ENCODE measurements at places on chromosomes 1 and 21.

GRCh38 chr1:102879439-102879993 is 228.8 kb downstream of the COL11A1 start:
- no peak for DNase-seq

- DNase-seq: peak; percentile 54
Measured at GRCh38 chr1:42913426-42914091, 45.1 kb downstream of the SLC2A1 start.

GRCh38 chr1:235240960-235241359 is 79.9 kb upstream of the RBM34 start:
- no peak for DNase-seq

GRCh38 chr1:61708953-61709907 is 15.7 kb downstream of the TM2D1 start:
- no peak for DNase-seq

DNA sequence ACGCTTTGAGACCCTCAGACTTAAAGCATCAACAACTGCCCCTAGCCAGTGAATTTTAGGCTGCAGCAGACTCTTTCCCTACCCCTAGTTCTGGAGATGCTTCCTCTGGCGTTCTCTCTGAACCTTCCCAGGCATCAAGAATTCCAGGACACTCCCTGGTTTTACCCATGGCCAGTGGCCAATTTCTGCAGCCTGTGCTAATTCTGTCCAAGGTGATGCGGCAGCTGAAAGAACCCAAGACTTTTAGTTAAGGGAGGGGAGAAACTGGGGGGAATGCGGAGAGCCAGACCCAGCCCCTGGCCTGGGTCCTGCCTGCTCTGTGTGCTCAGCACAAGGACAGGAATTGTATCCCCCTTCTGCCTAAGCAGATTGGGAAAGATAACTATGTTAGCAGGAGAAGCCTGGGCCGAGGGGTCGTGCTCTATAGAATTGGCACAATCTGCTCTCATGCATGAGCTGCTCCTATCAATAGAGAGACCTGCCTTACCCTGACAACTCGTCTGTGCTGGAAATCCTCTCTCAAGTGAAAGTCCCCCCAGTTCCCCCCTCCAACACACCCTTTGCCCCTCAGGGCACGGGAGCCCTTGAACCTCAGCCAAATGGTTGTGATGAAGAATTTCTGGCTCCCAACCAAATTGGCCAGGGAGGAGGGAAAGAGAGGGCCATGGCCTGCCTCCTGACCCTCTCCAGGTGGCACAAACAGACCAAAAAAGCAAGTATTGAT is 5.4 kb upstream of the GJA8 start:
- DNase-seq: no peak

GRCh38 chr21:36310016-36310415 is 10.0 kb upstream of the MORC3 start:
- DNase-seq: no peak

DNA sequence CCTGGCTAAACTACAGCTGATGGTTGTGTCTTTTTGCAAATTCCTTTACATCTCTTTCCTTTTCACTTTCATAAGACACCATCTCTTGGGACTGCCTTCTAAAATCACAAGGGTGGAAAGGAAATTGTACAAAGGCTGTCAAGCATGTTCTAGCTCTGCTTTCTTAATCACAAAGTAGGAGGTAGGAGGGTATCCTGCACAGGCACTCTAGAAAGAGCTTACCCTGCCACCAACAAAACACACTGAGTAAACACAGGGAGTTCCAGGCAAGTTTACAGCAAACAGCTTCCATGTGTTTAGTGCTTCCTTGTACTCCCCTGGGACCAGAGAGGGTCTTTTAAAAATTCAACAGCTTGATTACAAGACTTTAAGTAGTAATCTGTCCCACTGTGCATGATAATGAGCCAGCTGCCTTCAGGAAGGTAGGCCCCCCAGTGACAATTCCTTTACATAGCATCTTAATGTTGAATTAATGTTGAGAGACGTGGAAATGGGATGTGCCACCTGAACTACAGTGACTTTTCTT is 2.4 kb downstream of the PLPP3 start:
- peak; percentile 38 for DNase-seq

GRCh38 chr1:15304708-15305467 is 57.9 kb downstream of the FHAD1 start:
- DNase-seq: peak; percentile 58

DNA sequence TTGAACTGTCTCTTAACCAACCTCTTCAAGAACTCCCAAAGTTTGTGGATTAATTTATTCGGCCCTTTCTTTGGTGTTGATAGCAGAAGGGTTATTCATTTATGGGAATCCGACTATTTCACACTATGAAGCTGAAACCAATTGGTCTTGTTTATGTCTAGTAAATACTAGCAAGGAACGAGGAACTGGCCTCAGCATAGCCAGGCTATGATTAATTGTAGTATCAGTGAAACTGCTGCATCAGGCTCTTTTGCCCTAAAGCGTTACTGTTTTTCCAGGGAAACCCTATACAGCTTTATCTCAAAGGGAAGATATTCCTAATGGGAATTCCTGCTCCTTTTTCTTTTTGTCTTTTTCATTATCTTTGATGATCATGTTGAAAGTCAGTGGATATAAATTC is 35.1 kb downstream of the CLEC20A start:
- no peak for DNase-seq

DNA sequence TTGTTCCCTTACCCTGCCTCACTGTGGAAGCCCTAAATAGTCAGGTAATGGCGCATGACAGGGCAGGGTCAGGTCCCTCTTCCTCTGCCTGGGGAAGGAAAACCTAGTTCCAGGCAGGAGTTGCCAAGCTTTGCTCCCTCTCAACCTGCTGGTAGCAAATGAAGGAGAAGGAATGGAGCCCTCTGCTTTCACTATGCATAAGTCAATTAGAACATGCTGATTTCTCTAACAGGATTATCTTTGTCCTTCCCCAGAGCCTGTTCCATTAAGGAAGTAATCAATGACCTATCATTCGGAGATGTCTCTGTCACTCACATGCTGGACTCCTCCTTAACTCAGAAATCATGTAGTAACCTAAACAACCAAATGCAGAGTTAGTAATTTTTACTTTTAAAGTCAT is 161.8 kb upstream of the NFIA start:
- no peak for DNase-seq

DNA sequence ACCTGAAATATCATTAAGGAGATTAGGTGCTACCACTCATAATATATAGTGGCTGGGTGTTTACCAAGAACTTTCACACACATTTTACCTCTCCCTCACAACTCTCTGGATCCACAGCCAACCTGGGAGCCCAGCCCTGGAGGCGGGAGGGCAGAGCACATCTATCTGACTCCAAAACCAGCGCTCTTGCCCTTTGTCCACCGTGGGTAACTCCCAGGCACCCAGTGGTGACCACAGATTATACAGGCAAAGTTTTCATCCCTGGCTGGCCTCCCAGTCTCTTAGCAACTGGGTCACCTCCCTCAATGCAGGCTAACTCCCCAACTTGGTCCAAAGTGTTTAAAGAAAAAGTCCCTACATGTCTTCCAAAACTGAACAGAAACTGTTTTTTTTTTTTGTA is 2.4 kb downstream of the PAQR7 start:
- no peak for DNase-seq

GRCh38 chr1:27528818-27529703 is 39.1 kb upstream of the WASF2 start:
- no peak for DNase-seq

DNA sequence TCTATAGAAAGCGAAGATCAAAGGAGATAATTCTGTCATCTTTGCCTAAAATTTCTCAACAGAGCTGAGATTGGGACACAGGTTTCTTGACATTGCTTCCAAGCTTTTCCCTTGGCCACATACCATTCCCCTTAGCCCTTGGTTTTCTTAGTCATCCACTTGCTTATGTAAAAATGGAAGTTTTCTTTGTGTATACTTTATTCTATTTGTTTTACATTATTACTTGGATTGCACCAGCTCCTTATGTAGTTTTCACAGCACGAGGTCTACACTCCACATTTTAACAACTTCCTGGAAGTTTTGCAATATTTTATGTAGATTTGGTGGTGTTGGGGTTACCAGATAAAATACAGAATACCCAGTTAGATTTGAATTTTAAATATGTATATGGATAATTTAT is 129.8 kb downstream of the PLA2G4A start:
- no peak for DNase-seq

DNA sequence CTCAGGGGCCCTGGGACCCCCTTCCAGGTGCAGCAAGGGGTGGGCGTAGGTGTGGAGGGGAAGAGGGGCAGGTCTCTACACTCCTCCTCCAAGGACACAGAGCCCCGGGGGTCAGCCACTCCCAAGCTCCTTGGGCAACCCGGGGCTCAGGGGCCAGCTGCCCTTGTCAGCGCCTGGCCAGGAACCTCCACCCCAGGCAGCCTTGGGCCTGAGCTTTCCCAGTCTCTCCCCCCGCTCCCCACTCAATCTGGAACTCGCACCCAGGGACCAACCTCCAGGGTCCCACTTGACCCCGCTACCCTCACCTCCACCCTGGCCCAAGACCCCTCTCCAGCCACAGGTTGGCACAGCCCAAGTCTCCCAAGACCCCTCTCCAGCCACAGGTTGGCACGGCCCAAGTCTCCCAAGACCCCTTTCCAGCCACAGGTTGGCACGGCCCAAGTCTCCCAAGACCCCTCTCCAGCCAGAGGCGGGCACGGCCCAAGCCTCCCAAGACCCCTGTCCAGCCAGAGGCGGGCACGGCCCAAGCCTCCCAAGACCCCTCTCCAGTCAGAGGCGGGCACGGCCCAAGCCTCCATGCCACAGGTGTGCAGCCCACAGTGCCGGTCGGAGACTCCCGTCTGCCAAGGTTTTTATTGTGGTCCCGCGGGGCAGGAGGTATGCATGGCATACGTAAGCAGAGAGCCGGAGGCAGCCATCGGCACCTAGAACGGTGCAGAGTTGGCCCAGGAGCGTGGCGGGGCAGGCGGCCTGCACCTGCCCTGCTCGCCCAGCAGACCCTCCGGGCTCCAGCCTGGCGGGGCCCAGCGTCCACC is 3.0 kb downstream of the TNFRSF4 start:
- DNase-seq: no peak

- DNase-seq: no peak
Measured at GRCh38 chr1:173362543-173362942, 114.6 kb upstream of the PRDX6 start.

DNA sequence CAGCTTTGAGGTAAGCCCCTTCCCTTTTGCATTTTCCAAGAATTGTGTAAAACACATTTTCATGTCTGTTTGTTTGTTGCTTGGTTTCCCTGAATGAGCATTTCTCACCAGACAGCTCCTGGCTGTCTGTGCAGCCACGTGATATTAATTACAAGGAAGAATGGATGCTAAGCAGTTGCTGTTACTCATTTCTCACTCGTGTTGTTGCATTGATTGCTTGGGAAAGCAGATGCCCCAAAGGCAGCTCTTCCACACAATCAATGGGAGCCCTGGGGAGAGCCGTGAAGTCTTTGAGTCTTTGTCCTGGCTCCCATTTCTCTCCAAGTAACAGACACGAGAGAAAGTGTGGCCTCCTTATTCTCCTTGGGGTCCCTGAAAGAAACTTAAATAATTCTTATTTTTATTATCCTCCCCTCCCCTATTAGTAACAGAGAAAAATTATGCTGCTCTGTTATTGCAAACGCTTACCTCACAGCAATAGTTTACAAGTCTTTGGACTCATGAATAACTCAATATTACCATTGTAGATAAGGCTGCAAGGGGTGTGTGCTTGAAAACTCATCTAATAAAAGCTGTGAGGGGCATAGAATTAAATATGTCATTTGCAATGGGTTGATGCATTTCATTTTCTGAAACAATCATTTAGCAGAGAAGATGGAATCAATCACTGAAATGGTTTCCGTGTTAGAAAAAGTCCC is 127.7 kb upstream of the CAMK1G start:
- DNase-seq: no peak

DNA sequence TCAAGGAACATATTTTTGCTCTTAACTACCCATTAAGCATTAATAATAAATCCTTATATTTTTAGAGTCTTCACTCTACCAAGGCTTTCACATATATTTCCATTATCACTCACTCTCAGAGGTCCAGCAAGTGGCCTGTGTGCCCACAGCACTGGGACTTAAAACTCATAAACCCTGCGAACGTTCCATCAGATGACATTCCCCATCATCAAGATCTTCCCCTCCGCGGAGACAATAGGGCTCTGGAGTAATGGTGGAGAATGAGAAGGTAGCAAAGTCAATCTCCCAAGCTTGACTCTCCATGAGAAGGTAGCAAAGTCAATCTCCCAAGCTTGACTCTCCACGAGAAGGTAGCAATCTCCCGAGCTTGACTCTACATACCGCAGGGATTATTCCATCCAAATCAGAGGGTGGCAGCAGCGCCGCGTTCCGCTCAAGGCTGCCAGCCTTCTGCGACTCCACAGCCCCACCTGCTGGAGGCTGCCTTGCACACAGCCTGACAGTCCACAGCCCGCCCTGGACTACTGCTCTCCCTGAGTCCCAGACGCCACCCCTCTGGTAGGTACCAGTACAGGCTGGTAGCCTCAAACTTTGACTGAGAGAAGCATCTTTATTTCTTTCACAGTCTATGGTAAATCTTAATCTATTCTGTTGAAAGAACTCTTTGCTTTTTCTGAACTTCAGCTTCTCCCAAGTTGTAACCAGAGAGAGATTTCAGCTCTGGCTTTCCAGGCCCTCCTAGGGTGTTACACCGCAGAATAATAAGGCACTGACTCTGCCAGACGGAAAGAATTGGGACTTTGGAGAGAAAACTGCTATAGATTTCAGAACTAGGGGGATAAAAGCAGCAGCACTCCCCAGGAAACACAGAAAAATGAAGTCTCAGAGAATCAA is 26.4 kb upstream of the CTTNBP2NL start:
- DNase-seq: peak; percentile 54

DNA sequence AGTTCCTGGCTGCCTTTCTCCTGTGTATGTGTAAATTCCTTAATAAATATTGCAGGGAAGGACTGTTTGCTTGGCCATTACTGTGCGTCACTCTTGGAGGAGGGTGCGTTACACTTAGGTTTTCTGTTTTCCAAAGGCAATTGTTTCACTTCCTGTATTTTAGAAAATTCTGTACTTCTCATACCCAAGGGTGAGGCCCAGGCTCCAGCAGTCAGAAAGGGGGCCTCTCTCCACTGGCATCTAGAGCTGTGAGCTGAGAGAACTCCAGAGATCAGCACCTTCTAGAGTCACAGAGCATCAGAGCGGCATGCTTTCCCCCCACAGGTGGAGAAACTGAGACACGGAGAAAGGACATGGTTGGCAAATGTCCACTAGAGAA is 27.0 kb upstream of the ZFP69B start:
- no peak for DNase-seq

GRCh38 chr1:211099393-211099792 is 34.6 kb downstream of the KCNH1 start:
- DNase-seq: no peak

GRCh38 chr1:240811256-240811655 is 199.3 kb upstream of the GREM2 start:
- DNase-seq: no peak

- no peak for DNase-seq
Measured at GRCh38 chr1:171784784-171785183, 3.3 kb downstream of the METTL13 start.
